Activated CD4-positive, alpha-beta T cell treated with anti-CD3 and anti-CD28 coated beads, Interleukin-10, Interleukin-2, amounts not matched to agents 100 ng/mL and 50 ng/mL, durations not matched to agents 16 hours and 8 hours (primary cell): ENCODE measurements at places on chromosomes 12 and 14.
A peak's percentile ranks its signal among the peaks of the same experiment; 100 is the strongest.

- peak; percentile 65 for DNase-seq
Measured at GRCh38 chr12:121789233-121789781, 4.2 kb downstream of the RHOF start.

GRCh38 chr12:13258197-13258596, 61.7 kb downstream of the EMP1 start:
- DNase-seq: no peak

- no peak for DNase-seq
Measured at GRCh38 chr14:32635061-32635719, 303.5 kb upstream of the NPAS3 start.

DNA sequence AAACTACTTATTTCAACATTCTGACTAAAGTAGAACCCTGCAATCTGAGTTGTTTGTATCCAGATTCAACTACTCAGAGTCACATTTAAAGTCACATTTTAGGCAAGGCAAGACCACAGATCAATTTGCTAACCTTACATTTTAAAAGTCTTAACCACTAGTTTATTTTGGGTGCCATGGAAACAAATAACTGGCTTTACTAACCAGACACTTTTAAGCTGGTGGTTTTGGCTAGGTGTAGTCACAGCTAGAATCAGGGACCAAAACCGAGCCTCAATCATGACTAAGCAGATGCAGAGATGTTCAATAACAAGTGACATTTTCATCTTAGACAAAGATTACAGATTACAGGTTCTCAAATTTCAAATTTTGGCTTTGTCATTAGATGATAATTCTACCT, 115.3 kb downstream of the PDE6H start:
- DNase-seq: peak; percentile 84

- DNase-seq: no peak
Measured at GRCh38 chr14:77859934-77860570, 60.1 kb downstream of the ADCK1 start.

DNA sequence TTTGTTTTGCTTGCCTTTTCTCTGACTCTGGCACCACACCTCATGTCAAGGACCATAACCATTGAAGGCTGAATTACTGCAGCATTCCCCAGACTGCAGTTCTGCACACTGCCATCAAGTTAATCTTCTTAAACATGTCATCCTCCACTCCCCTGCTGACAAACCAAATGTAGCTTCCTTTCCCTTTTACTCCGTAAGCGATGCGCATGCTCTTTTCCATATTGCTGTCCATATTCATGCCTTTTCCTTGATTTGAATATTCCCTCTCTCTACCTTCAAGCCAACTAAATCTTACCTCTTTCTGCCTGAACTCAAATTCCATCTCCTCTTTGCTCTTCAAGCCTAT, 13.6 kb downstream of the GPX2 start:
- no peak for DNase-seq

GRCh38 chr14:97052001-97052400, 254.8 kb downstream of the VRK1 start:
- DNase-seq: no peak

GRCh38 chr12:120640861-120641833, 721 bp downstream of the CABP1 start:
- DNase-seq: peak; percentile 39

GRCh38 chr12:17159506-17160300, 553.7 kb upstream of the LMO3 start:
- no peak for DNase-seq

- DNase-seq: no peak
Measured at GRCh38 chr12:92504594-92504981, 198.2 kb upstream of the PLEKHG7 start.

GRCh38 chr12:49577589-49578315, 9.8 kb upstream of the MCRS1 start:
- no peak for DNase-seq

DNA sequence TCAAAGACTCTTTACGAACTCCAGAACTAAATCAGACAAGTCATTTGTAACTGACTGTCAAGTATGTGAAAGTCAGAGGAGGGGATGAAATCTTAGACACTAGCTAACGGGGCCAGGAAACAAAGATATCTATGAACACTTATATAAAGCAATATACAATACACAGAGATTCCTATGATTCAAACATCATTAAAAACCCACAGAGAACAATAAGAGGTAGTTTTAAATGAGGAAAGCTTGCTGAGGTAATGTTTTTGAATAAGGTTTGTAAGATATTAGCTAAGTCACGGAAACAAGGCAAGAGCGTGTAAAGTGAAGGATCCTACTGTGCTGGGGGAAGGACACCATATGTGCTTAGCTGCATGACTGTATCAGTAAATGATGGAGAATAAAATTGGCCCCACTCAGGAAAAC, 36.7 kb downstream of the SAV1 start:
- DNase-seq: no peak
